ENCODE measurements at places on chromosomes 2 and 18.

DNA sequence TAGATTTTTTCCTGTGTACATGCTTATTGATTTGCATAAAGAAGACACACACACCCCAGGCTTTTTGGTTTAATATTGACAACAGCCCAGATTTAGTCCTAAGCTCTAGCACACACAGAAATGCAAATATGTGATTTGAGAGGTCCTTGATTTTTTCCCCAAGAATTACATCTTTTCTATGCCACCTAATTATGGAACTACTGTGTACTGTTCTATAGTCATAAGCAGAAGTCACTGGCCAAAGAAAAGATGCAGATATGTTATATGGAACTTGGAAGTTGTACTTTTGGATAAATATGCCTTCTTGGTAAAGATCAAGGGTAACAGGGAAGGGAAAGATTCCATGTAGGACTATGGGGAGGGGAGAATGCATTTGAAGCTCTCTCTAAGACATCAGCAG, 105.6 kb downstream of the SETBP1 start:
- no peak for DNase-seq

GRCh38 chr2:131034122-131035051, 58.9 kb downstream of the FAM168B start:
- DNase-seq = no peak

DNA sequence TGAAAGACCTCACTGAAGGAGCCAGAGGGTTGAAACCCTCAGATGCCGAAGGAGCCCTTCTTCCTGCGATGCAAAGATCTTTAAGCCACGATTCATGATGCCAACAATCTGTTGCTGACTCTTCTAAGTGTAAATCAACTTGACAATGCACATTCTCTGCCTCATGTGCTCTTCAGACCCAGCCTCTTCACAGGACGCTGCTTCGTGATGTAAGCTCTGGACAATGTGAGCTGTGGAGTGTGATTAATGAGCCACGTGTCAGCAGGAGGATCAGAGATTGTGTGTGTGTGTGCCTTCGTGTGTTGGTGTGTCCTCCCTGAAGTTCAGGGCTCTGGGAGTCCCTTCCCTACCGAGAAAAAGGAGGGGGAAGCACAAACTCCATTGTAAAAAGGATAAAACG, 26.5 kb upstream of the TWIST2 start:
- no peak for DNase-seq

GRCh38 chr2:20414806-20415205, 32.1 kb upstream of the RHOB start:
- DNase-seq = no peak

GRCh38 chr2:38557981-38558380, 44.7 kb downstream of the HNRNPLL start:
- DNase-seq = no peak

All from effector memory CD4-positive, alpha-beta T cell (primary cell).